ENCODE measurements at places on chromosomes 12 and 14. TPM values are rescaled to one million over a fixed set of nuclear protein-coding genes. Genes with fewer than 3 reads are reported as not detected.

DNA sequence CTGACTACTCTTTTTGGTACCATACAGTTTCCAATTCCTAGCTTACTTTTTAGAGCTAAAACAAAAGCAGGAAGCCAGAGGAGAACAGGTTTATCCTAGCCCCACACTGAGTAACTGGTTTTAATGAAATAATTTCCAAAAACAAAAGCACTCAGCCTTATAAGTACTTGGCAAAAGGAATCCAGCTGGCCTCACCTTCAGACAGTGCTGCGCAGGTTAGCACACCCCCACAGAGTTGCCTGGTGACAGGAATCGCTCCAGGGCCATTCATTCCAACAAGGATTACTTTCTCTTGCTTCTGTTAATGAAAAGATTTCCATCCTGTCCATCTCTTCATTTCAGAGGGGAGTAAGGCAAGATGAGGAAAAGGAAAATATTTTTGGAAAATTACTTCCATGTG lies 84.6 kb downstream of the SCFD1 start:
- no peak for DNase-seq

DNA sequence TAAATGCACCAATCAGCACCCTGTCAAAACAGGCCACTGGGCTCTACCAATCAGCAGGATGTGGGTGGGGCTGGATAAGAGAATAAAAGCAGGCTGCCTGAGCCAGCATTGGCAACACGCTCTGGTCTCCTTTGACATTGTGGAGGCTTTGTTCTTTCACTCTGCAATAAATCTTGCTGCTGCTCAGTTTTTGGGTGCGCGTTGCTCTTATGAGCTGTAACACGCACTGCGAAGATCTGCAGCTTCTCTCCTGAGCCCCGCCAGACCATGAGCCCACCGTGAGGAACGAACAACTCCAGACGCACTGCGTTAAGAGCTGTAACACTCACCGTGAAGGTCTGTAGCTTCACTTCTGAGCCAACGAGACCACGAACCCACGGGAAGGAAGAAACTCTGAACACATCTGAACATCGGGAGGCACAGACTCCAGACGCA lies 8.4 kb upstream of the PIANP start:
- DNase-seq = no peak

The AQP6 gene
- total RNA-seq = not detected

DNA sequence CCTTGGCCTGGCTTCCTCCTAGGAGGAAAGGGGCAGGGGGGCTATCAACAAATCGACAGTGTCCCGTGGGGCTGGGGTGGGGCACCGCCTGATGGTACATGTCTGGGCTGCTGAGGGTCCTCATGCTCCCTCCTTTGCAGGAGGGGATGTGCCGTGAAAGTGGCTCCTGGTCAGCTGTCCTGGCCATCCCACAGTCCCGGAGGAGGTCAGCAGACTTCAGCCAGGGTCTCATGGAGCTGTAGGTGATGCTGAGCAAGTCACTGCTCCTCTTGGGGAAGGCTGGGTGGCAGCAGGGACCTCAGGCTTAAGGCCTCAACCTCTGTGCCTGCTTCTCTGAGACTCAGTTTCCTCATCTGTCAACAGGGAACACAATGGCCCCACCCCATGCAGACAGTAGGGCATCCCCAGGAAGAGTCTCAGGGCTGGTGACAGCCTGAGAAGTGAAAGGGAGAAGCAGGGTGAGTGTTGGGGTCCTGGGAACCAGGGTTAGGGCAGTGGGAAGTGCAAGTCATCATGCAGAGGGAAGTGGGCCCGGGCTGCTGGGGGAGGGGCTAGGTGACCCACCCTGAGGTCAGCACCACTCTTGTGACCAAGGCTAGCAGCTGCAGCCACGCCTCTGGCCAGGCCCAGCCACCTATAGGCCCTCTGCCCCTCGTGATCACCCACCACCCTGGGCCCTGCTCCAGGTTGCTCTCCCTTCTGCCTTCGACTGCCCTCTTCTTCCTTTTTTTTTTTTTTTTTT lies 4.4 kb upstream of the TNFAIP2 start:
- no peak for DNase-seq

The IL22 gene
- total RNA-seq = not detected

DNA sequence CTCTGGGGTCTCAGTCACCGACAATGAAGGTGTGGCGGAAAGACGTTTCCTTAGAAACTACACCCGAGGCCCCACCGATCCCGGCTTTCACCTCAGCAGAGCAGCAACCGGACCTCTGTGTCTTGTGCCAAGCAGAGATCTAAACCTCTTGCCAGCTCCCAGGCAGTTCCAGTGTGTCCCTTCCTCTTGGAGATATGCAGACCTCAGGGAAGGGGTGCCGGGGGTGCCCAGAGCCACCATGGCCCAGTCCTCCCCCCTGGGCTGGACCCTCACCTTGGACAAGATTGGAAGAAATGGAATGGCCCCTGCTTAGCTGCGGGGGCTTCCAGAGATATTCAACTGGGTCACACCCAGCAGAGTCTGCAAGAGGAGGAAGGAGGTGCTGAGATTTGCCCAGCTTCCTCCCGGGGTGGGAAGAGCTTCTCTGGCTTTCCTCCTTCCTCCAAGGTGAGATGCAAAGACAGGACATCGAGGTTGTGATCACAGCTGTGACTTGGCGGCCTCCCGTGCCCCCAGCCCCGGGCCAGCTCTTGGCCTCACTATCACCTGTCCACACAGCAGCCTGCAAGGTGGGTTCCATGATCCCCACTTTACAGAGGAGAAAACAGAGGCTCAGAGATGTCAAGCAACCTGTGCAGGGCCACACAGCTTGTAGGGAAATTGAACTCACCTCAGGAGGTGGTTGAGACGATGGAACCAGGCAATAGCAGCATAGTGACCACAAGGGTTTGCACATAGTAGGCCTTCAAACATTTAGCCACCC lies 281.7 kb upstream of the RTL1 start:
- no peak for DNase-seq

The SIX4 gene
- 0.17 TPM for total RNA-seq

DNA sequence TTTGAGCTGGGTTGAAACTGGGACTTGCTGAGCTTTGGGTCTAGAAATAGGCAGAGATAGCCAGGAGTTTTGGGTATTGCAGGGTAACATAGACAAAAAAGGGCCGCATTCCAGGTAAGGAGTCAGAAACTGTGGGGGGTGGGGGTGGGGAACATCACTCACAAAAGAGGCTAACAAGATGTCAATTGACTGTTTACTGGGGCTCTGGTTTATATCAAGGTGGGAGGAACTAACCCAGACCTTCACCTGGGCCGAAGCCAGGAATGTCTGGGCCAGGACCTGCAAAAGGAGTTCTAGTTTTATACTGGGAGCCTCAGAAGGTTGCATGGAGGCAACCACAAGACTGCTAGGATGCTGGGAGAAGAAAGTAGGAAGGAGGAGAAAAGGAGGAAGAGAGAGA lies 154.4 kb downstream of the EMP1 start:
- no peak for DNase-seq

DNA sequence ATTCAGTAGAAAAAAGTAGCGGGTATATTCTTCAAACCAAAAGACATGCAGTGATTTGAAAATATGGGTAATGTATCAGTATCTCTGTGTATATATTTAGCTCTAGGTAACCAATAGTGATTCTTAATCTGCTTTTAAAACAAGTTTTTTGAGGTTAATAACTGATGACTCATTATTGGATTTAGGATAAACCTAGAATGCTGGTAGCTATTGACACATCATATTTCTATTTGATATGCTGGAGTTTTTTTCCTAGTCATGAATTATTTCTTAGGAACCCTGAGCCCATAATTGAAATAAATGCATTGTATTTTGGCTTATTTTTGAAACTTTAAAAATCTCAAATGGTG lies 15.5 kb downstream of the ARF6 start:
- no peak for DNase-seq

DNA sequence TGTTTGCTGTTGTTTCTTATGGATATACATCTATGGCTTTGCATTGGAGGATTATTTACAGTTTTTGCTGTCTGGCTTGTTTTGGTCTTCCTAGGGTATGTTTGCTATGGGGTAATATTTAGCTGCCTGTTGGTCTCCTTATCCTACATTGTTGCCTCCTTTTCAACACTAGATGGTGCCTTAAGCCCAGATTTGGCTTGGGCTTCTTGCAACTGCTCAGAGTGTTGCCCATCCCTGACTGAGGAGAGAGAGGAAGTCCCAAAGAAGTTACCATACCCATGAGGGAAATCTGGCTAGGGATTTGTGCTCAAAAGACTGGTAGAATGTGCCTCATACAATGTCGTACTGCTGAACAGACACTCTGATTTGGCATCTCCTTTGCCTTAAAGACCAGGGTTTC lies 94.6 kb upstream of the MUCL1 start:
- DNase-seq = no peak

The MUCL1 gene
- total RNA-seq = not detected

GRCh38 chr12:50073206-50073605 lies 11.9 kb upstream of the SMARCD1 start:
- DNase-seq = no peak

- no peak for DNase-seq
These were observed 42.7 kb upstream of the SLC6A15 start for GRCh38 chr12:84955298-84955697.

GRCh38 chr14:94640721-94641631 lies 28.8 kb downstream of the SERPINA3 start:
- DNase-seq = no peak

DNA sequence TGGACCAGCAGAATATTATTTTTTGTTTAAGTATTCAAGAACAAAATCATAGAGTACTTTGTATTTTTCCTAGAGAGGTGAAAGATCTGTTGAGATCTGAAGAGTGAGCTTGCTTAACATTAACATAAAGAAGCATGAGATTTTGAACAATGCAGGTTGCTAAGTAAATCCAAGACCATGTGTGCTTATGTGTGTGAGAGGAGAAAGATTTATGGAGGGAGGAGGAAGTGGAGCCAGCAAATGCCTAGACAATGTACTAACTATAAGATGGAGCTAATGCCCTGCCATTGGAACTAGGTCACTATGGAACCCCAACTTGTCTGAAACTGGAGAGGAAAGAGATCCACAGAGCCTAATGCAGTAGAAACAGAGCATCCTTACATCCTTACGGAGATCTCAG lies 13.3 kb downstream of the FAM161B start:
- DNase-seq = no peak

DNA sequence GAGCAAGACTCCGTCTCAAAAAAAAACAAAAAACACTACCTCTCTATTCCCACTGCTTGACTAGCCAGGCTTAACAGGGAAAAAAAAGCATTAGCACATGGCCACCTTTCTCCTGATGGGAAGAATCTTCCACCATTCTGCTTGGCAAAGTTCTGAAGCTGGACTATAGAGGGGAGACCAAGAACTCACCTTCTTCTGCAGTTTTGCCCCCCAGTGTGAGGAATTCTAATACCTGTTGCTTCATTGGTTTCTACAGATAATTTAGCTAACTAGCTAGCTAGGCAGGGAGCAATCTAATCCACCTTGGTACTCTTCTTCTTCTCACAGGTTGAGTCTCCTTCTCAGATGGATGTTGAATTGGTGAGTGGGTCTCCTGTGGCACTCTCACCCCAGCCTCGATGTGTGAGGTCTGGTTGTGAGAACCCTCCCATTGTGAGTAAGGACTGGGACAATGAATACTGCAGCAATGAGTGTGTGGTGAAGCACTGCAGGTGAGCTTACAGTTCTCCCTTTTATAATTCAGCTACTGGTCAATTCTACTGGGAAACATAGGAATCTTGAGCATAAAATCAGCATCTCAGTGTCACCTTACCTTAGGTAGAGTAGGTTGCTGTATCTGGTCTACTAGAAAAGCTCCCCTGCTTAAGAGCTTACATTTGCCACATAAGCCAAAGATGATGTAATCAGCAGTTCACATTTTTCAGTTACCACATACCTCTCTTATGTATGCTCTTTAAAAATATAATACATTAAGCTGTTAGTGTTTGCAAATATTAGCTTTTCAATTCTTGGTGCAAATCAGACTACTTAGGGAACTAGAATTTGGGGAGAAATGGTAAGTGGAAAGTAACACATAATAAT lies 16.0 kb downstream of the METTL3 start:
- DNase-seq = no peak

The DNAH10 gene
- total RNA-seq = 0.34 TPM

The SARNP gene
- total RNA-seq = 82.4 TPM

The PLBD2 gene
- 12.8 TPM for total RNA-seq

The EFS gene
- total RNA-seq = not detected

- DNase-seq = no peak
These were observed 6.3 kb downstream of the LRRC74A start for GRCh38 chr14:76832503-76832988.

- DNase-seq = no peak
These were observed 9.8 kb downstream of the GPR135 start for GRCh38 chr14:59455411-59455810.

The LRTM2 gene
- total RNA-seq = not detected

DNA sequence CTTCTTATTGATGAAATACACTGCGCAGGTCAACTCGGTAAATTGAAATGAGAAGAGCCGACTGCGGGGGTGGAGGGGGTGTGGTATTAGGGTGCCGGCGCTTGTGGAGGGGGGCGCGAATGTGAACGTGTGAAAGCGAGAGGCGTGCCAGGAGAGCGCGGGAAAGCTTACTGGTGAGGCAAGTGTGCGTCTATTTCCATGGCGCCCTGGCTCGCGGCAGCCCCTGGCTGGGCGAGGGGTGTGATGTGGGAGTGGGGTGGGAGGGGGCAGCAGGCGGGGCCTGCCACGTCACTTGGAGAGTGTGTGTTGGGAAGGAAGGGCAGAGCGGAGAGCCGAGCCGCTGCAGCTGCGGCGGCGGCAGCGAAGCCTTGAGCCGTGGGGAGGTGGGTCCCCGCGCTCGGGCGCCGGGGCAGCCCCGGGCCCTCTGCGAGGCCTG lies 88.8 kb downstream of the GALNT8 start:
- DNase-seq = no peak

- DNase-seq = no peak
These were observed 214.7 kb upstream of the RTL1 start for GRCh38 chr14:101118233-101118632.

- no peak for DNase-seq
These were observed 10.5 kb downstream of the GNPNAT1 start for GRCh38 chr14:52780893-52781292.

- DNase-seq = no peak
These were observed 109.3 kb upstream of the TRHDE start for GRCh38 chr12:72162875-72163274.

GRCh38 chr14:102209224-102209966 lies 69.7 kb downstream of the WDR20 start:
- no peak for DNase-seq

- no peak for DNase-seq
These were observed 191.3 kb upstream of the PWP1 start for GRCh38 chr12:107494331-107494730.

All from activated naive CD8-positive, alpha-beta T cell treated with anti-CD3 and anti-CD28 coated beads, Interleukin-2, amount 10 ng/mL, durations not matched to agents 7 days and 5 days (primary cell).